ENCODE measurements at places on chromosomes 2 and 18. TPM values are rescaled to one million over a fixed set of nuclear protein-coding genes. Genes with fewer than 3 reads are reported as not detected.
A peak's percentile ranks its signal among the peaks of the same experiment; 100 is the strongest.

- DNase-seq, result no peak
These were observed 799.7 kb upstream of the FSHR start for GRCh38 chr2:49954059-49954458.

C1QL2 gene
- total RNA-seq, result not detected

GRCh38 chr18:69558052-69558451 lies 157.4 kb downstream of the DOK6 start:
- no peak for DNase-seq

- no peak for DNase-seq
These were observed 7.5 kb downstream of the SMCHD1 start for GRCh38 chr18:2662990-2663389.

DNA sequence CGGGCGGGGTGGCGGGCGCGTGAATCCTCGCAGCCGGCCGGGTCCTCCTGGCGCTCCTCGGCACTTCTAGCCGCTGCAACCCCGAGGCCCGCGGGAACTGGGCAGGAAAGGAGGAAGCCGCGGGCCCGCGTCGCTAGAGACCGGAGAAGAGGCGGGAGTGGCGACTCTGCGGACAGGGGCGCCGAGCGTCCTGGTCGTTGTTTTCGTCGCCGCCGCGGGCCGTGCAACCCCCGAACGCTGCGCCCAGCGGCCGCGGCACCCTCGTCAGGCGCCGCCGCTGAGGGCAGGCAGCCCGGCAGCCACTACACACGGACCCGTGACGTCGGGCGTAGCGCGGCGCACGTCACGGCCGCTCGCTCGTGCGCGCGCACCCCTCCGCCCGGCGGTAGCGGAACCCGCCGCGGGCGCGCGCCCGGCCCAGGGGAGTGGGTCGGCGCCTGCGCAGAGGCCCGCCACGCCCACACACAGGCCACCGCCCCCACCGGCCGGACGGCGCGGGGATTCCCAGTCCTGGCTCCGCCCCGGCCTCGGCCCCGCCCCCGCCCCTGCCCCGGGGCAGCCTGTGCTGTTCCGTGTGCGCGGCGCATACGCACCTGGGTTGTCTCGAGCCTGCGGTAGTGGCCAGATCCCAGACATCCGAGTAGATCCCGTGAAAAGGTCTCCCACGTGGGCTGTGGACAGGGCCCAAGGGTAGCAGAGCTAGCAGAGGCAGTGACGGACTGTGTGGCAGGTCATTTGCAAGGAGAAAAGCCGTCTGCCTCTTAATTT lies at the start of gene MAP3K2:
Gene MAP3K2, minus strand, starts transcription at position 321 of the 768 bp plus-strand sequence. CDS start 44,846 bp downstream, outside the sequence.
- DNase-seq, result peak; percentile 93

DNA sequence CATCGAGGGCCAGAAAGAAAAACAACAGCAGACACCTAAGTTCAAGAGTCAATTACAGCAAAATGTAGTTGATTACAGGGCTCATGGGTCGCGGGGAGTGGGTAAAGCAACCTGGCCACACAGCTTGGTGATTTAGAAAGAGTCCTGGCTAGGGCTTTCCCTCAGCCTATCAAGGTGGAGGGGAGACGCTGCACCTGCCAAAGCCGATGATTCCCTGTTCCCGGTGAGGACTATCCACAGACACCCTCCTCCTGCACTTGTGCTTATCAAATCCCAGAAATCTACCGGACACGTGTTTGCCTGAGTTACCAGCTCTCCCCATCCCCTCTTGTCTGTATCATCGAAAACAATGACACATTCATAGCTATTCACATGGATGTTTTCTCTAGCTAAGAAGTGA lies 7.0 kb upstream of the SOX11 start:
- DNase-seq, result no peak

DNA sequence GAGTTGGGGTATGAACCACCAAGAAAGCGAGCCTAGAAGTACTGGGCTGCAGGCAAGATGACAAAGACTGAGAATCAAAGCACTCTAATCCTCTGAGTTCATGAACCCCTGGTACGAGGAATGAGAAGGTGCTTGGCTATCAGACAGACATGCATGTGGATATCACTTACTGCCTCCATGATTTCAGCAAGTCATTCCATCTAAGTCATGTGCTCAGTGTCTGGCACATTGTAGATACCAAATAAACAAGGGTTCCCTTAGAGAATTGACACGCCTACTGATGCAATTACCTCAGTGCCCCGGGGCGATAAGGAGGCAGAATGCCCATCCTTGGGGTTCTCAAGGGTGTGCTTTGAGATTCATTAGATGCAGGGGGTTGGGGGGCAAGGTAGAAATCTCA lies 125.6 kb upstream of the PKDCC start:
- no peak for DNase-seq

DNA sequence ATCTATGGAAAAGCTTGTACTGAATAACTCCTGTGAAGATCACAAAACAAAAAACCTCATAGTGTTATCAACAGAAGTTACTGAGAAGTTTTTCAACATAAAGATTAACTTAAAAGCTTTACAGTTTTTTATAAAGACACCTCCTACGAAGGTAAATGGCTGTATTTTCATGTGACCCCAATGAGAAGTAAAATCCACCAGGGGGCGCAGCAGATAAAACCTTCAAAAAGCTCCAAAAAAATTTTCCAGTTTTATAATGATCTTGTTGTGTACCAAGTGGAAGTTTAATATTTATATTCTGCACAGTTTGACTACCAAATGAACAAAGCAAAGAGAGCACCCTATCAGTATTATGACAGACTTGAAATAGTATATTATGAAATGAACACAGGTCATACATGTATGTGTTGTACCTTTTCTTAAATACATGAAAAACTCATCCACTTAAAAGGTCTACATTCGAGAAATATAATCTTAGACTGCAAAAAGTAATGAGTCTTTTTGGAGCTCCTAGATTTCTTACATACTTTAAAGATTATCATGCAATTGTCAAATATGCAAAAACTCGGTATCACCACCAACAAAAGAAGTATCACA lies 38.5 kb downstream of the PNO1 start:
- peak; percentile 55 for DNase-seq

DNA sequence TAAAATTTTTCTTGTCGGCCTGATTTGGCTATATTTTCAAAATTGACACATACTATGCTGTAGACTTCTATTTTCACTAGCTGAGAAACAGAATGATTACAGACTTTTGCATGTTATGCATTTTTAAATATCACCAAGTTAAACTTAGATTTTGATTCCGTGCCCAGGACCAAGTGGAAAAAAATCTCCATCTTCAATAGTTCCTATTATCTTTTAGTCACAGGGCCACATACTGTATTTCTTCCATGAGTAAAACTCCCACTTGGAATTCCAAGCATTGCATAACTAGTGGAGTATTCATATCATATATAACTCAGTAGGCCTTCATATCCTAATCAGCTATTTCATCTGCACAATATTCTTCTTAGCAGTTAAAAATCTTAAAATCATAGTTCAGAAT lies 470.9 kb downstream of the ARHGAP15 start:
- no peak for DNase-seq

GRCh38 chr2:53021292-53021691 lies 746.3 kb upstream of the CHAC2 start:
- DNase-seq, result no peak

GRCh38 chr2:198127627-198128026 lies 323.2 kb downstream of the PLCL1 start:
- DNase-seq, result peak; percentile 24

DNA sequence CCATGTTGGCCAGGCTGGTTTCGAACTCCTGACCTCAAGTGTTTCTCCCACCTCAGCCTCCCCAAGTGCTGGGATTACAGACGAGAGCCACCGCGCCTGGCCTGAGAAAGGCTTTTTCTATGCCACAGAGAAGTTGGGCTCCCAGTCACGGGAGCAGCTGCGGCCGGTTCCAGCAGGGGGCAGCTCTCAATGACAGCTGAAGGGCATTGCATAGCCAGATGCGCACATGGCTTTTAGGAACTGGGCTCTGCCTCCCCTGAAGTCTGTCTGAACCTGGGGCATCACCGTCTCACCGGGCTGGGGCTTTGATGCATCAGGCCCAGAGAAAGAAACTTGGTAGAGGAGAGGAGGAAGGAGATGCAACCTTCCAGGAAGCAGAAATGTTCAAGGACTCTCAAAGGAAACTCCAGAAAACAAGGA lies 84.2 kb upstream of the LAPTM4A start:
- DNase-seq, result peak; percentile 84

DNA sequence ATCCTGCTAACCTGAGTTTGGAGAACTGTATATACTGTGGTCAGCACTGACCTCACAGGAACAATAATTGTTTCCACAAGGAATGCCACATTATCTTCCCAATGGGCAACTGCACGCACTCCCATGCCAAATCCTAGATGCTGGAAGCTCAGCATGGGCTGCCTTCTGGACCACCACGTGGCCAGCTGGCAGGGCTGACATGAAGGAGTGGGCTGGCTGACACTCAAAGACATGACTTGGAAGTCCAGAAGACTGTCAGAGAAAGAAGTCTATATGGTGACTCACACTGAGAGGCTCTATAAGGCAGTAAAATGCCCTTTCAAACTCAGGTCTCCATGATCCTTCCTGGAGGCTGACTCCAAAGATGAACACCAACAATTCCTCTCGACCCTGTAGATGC lies 98.4 kb upstream of the RNF152 start:
- no peak for DNase-seq

INPP1 gene
- total RNA-seq, result 39.2 TPM

TUBA3E gene
- total RNA-seq, result not detected

CFC1 gene
- total RNA-seq, result not detected

DNA sequence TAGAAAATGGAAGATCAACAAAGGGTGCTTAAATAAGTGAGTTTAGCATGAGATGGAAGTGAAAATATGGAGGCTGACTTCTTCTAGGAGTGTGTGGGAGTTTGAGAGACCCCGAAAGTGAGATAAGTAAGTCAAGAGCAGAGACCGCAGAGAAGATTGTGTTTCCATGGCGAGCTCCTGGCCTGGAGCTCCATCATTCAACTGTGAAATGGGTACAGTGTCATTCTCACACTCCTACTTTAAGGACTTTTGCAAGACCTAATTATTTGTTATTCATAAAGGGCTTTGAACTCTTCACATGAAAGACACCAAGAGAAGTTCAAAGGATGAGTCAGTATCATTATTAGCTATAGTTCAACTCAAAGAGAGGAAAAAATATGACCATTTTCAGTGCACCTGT lies 134.2 kb upstream of the PIK3C3 start:
- DNase-seq, result no peak

- no peak for DNase-seq
These were observed 107.4 kb downstream of the PDCL3 start for GRCh38 chr2:100670232-100670631.

GRCh38 chr2:176643646-176644045 lies 374.4 kb downstream of the MTX2 start:
- DNase-seq, result no peak

GRCh38 chr2:65232636-65233035 lies 5.0 kb downstream of the ACTR2 start:
- no peak for DNase-seq

DNA sequence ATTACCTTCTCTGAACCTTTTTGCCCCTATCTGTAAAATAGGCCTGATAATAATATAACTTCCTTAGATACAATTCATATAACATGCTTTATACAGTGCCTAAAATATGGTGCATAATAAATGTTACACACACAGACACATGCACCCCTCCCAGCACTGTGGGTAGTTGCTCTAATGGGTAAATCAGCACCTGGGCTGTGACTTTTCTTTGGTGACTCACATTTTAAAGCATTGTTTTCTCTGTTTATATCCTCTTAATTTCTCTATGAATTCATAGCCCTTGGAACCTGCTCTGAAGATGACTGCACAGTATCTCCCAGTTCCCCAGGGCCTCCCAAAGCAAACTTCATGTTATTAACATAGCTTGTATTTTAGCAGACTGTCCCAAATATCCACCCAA lies 248.2 kb upstream of the TNP1 start:
- DNase-seq, result no peak

- DNase-seq, result no peak
These were observed 105.9 kb downstream of the LBH start for GRCh38 chr2:30336978-30337841.

Measured in colonic mucosa (tissue), 4 donors.